NCI-H510A (cell line): ENCODE measurements at places on chromosomes 4 and X.

DNA sequence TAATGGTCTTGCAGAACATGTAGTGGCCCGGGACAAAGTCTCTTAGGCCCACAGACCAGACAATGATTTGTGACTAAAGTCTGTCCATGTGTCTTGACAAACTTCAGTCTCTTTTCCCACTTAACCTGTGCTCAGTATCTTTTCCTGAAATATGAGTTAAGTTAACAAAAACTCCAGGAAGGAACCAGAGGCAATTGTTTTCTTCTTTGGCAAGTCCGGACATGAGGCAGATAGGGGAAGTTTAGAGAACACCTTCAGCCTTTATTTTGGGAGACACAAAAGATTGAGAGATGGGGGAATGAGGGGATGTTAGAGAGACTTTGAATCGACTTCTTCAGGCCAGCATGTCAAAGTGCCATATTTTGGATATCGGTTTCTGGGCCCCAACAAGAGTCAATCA, 80.2 kb upstream of the FRMPD4 start:
- no peak for DNase-seq

DNA sequence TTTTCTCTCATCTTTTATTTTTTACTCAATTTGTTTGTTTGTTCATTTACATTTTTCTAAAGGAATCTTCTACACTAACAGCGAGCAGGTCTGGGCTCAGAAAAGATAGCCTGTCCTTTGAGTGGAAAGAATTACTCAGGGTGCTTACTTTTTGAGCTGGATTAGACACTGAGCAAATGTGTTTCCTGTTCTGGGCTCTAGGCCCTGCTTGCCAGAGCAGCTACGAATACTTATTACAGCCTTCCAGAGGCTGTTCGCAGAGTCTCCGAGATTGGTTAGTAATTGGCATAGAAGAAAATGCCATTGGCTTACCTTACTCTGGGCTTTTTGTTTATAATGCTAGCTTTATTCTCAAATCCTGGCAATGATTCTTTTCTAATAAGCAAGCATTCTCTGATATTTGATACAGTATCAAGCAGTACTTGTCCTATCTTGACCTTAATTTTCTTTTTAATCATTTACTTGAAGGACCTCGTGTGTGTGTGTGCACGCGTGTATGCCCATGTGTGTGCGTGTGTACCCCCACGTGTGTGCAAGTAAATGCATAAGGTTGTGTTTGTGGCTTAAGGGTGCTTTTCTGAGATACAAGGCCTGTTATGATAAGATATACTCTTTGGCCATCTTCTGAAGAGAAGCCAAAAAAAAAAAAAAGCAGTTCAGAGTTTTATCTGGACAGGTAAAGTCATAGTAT, 76.2 kb upstream of the GRXCR1 start:
- no peak for DNase-seq

- peak; percentile 69 for DNase-seq
Observed at GRCh38 chrX:40474205-40474626, 106.6 kb upstream of the ATP6AP2 start.

- peak; percentile 0 for DNase-seq
Observed at GRCh38 chrX:101759000-101759399, 99.3 kb upstream of the ARMCX2 start.

DNA sequence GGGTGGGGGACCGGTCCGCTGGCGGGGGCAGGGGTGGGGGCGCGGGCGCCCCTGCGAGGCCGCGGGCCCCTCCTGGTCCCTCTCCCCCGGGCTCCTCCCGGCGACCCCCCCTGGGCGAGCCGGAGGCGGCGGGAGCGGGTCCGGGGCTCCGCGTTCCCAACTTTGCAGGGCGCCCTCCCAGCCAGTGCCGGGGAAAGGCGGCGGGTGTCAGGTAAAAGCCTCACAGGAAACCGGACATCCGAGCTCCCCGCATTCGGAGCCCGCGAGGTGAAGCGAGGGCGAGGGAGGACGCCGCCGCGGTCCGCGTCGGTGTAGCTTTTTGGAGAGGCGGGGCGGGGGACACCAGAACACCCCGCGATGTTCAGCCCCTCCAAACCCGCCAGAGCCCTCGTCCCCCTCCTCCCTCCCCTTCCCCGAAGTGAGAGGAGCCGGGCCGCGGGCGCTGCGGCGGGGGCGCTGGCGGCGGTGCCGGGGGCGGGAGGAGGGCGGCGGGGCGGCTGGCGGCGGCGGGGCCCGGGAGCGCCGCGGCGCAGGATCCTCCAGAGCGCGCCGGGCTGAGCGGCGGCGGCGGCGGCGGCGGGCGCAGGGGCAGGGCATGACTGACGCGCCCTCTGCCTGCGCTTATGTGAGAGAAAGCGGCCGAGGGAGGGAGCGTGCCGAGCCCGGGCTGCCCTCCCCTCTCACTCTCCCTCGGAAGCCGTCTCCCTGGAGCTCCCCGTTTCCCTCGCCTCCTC, at the start of gene VEGFC:
Gene VEGFC (minus strand): TSS at position 597 of the 734 bp plus-strand sequence. CDS start 611 bp downstream, outside the sequence.
- DNase-seq, result peak; percentile 29

DNA sequence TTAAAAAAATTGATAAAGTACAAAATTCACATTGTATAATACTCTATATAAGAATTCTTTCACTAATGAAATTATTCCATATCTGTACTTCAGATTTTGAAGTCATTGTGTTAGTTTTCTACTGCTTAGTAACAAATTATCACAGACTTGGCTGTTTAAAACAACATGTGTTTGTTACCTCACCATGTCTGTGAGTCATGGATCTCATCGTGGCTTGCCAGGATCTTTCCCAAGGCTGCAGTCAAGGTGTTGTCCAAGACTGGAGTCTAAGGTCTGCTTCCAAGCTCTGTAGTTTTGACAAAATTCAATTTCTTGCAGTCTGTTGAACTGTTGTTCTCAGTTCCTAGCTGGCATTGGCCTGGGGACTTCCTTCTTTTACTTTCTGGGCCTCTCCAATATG, 1286.9 kb downstream of the ADGRL3 start:
- DNase-seq, result no peak

DNA sequence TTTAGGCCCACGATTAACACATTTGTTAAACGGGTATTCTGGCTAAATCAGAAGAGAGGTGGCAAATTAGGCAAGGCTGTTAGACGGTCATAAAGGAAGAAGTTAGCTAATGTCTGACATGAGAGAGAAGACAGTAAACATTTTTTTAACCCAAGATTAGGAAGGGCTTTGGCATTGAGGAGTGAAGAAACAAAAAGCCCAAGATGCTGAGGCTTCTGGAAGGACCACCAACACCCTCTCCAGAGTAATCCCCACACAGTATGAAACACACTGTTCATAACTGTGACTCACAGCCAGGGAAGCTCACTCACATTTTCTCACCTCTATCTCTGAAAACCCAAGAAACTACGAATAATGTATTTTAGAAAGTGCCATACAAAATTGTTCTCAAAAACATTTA, 127.6 kb downstream of the AMELX start:
- no peak for DNase-seq

DNA sequence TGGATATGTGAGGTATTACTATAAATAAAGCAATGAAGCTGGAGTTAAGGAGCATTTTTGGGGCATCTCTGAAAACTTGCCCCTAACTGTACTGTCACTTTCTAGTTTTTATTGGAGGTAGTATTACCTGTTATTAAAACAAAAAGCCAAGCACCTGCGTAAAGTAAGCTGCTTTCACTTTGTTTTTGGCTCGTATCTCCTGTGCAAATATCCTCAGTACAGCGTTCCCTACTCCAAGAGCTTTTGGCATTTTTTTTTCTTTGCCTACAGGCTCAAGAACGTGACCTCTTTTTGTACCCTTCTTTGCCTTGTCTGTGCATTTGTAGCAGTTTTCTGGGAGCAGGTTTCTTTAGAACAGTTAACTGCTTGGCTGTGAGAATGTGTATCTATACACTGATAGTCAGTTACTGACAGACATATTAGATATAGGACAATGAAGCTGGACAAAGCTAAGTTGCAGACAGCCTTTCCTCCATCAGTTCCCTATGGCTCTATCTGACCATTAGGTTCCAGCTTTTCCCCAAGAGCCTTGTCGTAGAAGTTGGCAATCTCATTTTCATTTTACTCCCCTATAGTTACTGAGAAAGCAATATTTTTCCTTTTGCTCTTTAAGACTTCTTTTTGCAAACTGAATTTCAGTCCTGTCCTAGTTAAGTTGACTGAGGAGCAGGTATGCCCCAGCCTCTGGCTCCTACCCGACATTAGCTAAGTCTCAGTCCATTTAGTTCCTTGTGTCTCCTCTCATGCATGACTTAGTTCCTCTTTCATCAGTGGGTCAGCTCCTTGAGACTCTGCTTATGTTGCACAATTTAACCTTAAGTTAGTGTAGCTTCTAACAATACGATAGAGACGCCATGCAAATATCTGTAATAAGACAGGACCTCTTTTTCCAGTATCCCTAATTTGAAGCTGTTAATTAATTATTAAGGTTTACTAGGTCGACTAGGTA, 71.5 kb upstream of the HPRT1 start:
- DNase-seq, result no peak

- DNase-seq, result no peak
Observed at GRCh38 chrX:152061557-152061956, 76.8 kb downstream of the MAGEA10 start.

DNA sequence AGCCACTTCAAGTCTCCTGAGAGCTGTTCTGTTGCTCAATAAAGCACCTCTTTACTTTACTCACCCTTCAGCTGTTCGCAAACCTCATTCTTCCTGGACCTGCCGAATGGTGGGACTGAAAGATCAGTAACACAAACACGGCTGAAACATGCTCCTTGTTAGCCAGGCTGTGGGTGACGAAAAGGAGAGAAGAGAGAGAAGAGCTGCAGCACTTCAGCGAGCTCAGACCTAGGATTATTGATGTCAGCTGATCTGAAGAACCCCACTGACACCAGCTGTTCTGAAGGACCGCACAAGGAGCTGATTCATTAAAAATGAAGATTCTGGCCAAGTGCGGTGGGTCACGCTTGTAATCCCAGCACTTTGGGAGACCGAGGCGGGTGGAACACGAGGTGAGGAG, 2020.0 kb upstream of the ADGRL3 start:
- DNase-seq, result peak; percentile 17

DNA sequence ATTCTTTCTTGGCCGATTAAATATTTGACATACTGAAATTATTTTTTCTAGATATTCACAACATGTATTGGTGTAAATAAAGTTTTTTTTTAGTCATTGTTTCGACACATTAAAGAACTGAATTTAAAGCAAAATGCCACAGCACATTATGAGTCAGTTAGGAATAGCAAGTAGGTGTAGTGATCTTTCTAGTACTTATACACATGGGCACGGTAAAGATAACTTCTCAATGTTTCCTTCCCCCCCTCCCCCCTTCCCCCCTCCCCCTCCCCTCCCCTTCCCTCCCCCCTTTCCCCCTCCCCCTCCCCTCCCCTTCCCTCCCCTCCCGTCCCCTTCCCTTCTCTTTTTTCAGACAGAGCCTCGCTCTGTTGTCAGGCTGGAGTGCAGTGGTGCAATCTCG, 1269.9 kb downstream of the ADGRL3 start:
- DNase-seq, result no peak

- DNase-seq, result no peak
Observed at GRCh38 chr4:143287572-143287923, 49.1 kb upstream of the GAB1 start.

- no peak for DNase-seq
Observed at GRCh38 chrX:39640866-39641265, 456.9 kb downstream of the BCOR start.

DNA sequence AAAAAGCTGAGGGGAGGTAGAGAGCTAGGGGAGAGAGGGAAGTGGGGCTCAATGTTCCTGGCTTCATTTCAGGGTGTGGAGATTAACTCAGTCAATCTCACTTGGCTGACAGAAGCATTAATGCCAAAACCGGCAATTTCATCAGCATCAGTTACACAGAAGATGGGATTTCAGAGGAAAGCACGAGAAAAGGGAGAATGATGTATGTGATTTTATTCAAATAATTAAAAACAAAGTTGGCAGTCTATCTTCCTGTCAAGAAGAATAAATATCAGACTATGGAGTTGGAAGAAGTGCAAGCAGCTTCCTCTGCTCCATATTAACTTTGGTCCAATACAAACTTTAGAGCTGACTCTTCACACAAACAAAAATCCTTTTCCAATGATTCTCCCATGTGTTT, 29.6 kb upstream of the HCCS start:
- no peak for DNase-seq

DNA sequence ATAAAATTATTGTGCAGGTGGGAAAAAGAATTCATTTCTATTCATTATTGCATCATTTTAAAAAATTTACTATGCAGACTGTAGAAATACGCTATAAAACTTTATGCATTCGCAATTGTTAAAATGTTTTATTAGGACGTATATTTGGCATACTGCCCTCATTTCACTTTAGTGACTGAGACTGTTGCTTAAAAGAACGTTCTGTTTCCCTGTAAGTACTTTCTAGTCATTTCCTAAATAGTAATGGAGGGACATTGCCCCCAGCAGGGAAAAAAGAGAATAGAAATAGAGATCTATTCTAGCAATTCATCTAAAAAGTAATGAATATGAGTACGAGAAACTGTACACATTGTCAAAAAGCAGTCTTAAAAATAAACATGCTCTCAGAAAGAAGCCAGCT, 1295.8 kb upstream of the TENM3 start:
- DNase-seq, result no peak

DNA sequence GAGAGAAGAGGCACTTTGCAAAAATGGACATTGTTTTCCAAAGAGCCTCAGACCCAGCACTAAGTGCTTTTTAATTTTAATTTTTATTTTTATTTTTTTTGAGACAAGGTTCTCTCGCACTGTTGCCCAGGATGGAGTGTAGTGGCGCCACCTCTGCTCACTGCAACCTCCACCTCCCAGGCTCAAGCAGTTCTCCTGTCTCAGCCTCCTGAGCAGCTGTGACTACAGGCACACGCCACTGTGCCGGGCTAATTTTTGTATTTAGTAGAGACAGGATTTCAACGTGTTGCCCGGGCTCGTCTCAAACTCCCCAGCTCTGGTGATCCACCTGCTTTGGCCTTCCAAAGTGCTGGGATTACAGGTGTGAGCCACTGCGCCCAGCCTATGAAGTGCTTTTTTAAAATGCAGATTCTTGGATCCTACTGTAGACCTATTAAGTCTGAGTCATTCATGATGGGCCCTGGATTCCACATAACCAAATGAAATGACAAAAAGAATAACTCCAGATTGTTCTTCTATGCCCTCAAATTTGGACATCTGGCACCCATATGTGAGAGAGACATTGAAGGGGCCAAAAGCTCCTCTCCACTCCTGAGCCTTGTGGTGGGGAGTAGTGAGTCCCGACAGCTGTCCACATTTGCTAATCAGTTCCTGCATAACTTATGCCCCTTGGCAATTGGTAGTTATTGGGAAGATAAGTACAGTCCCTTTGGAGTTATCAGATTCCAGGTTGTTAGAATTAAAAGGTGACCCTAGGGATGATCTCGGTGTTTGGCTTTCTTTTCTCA, 3.6 kb downstream of the NOCT start:
- DNase-seq, result no peak

DNA sequence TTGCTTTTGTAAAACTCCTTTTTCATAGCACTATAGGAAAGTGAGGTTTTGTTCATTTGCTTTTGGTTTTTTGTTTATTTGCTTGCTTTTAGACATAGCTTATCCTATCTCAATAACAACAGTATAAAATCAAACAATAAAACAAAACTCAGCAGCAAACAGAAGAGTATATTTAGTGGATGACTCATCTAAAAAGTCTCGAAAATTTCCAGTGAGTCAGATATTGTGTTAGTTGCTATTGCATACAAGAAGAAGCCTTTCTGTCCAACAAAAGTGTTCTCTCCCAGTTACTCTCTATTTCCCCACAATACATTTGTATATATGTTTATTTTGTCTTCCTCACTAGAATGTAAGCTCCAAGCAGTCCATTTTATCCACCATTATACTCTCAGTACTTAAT, 36.0 kb upstream of the NPNT start:
- no peak for DNase-seq
